ENCODE measurements at places on chromosomes 4 and X. TPM values are rescaled to one million over a fixed set of nuclear protein-coding genes. Genes with fewer than 3 reads are reported as not detected.

The ANOS1 gene
- total RNA-seq = under 0.01 TPM

The BMPR1B gene
- total RNA-seq = 0.17 TPM

The MAGEA2B gene
- not detected for total RNA-seq

The FRMPD4 gene
- total RNA-seq = 0.50 TPM

The SUPT20HL1 gene
- total RNA-seq = not detected

The HERC5 gene
- total RNA-seq = 3.3 TPM

The ZCCHC4 gene
- total RNA-seq = 13.6 TPM

The AFM gene
- total RNA-seq = not detected

The SYP gene
- total RNA-seq = 0.17 TPM

The SULT1B1 gene
- total RNA-seq = not detected

The VEGFC gene
- 67.2 TPM for total RNA-seq

The VSIG4 gene
- not detected for total RNA-seq
